Activated naive CD4-positive, alpha-beta T cell treated with anti-CD3 and anti-CD28 coated beads, Interleukin-2, amount 10 ng/mL, durations not matched to agents 5 hours and 36 hours (primary cell): ENCODE measurements at places on chromosomes 16 and 17. TPM values are rescaled to one million over a fixed set of nuclear protein-coding genes. Genes with fewer than 3 reads are reported as not detected.

The MYO1D gene
- total RNA-seq: 4.1 TPM

The TLCD2 gene
- total RNA-seq: 0.10 TPM

The KRT24 gene
- total RNA-seq: not detected

The BAHCC1 gene
- total RNA-seq: not detected
